T47D (cell line): ENCODE measurements at places on chromosomes 7 and 10.

GRCh38 chr7:85125651-85126131 lies 61.2 kb downstream of the SEMA3D start:
- no peak for DNase-seq

- no peak for DNase-seq
These were observed 31.5 kb downstream of the FAM241B start for GRCh38 chr10:69661414-69662172.

DNA sequence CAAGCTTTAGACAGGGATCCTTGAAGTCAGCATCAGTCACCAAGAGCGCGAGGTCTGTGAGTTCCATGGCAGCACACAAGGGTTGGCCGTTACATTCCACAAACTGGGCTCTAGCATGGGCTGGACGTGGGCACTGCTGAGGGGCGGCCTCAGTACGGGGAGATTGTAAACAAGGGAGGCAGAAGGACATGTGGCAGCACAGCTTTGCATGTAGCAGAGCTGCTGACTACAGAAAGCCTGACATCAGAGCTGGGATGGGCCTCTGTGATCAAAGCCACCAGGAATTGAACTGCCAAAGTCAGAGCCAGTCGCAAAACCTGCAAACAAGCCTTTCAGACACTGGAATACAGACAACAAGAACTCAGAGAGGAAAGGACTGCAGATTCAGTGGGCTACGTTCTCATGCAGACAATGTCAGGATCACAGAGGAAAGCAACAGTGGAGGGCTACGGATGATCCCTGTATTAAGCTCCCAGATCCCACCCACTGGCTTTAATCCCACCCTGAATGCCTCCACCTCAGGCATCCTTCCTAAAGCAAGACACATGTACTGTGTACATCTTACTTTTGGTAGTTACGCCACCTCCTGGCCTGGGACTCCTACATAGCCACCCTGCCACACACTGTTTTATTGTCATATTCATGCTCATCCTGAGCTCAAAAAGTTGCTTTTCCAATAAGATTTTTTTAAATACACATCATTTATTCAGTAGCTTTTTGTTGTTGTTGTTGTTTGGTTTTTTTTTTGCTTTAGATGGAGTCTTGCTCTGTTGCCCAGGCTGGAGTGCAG lies 291.1 kb upstream of the IMMP2L start:
- DNase-seq: peak; percentile 38

- no peak for DNase-seq
These were observed 629.1 kb downstream of the SORCS1 start for GRCh38 chr10:106535304-106535953.

DNA sequence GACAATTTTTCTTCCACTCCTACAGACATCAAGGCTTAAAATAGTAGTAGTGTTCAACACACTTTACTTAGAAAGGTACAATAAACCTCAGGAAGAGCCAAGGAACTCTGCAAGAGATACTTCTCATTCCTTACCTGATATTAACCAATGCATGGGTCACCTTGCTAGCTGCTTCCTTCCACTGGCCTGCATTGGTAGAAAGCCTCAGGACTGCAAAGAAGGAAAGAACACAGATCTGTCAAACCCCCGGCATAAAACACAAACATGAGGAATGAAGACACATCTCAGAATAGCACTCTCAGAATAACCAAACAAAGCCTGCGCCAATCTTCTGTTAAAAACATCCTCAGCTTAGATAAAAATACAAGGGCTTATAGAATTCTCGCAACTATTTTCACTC lies 96.1 kb upstream of the KCNIP2 start:
- DNase-seq: no peak

DNA sequence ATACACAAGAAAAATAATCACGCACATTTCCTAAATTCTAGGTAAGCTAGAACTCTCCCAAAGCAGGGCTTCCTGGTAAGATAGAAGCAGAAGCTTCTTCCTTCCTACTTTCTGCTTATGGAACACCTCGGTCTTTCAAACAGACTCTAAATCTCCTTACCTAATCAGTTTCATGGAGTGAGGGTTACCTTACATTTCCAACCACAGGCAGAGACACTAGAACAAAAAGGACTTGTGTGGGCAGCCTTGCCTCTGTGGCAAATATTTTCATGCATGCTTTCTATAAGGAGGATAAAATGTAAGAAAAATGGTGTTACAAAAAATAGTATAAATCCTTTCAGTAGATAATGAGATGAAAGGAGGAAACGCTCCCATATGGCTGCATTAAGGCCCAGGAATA lies 386.3 kb upstream of the SMIM30 start:
- no peak for DNase-seq

GRCh38 chr10:24988831-24989640 lies 26.9 kb downstream of the ENKUR start:
- DNase-seq: no peak

DNA sequence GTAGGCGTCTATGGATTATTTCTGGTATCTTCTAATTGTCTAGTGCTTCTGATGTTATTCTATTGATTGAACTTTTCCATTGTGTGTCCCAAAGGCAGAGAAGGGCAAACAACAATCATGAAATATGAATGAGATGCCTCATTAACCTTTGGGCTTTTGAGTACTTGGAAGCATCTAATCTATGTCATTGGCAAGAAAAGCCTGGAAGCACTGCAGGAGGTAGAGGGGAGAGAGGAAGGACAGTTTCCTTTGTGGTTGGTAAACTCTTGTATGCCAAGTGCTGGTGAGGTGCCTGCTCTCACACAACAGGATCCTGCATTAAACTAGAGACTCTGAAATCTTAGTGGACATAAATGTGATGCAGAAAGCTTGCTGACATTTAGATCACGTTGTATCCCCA lies 155.2 kb upstream of the TPK1 start:
- DNase-seq: no peak
